ENCODE measurements at places on chromosomes 1 and 21.

- no peak for DNase-seq
Observed at GRCh38 chr1:246576709-246577032, 10.4 kb downstream of the CNST start.

DNA sequence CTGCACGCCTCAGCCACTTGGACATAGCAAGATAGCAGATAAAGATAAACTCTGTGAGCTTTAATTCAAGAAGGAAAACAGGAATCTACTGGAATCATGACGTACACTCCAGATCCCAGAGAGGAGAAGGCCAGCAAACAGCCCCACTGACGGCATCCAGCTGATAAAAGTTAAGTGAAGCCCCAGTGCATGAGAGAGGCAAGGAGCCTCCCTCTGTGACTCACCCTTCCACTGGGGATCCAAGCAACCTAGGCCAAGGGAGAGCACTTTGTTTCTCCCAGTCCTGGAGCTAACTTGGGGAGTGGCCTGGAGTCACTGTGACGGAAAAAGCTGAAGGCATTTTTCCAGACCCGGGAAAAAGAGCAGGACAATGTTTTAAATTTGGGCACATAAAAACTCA, 270.0 kb downstream of the AKT3 start:
- DNase-seq: no peak

DNA sequence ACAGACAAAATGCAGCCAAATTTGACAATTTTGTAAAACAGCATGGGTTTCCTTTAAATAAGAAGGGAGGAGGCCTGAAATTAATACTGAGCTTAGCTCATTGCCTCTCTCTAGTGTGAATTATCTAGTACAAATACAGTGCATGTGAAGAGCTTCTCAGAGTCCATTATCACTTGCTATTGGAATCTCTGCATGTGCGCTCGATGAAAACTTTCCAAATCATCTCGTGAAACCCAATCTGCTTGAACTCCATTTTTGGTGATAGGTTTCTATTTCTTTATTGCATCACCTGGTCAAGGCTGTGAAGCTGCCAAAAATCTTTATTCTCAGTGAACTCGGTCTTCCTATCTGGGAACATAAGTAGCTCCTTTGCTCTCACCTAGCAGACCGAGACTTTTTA, 49.5 kb upstream of the LYPLAL1 start:
- DNase-seq: peak; percentile 29

DNA sequence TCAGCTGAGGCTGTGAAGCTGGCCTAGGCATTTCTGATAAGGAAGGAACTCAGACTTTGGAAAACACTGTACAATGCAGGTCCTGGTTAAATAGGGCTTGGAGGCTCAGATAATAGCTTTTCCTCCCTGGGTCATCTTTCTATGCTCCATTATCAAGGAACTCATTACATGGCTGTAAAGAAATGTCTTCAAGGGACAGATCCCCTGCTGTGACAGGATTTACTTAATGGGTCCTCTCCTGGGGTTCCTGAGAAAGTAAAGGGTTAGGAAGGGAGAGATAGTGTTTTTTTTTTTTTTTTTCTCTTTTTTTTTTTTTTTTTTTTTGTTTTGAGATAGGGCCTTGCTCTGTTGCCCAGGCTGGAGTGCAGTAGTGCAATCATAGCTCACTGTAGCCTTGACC, 14.1 kb upstream of the SVBP start:
- no peak for DNase-seq

DNA sequence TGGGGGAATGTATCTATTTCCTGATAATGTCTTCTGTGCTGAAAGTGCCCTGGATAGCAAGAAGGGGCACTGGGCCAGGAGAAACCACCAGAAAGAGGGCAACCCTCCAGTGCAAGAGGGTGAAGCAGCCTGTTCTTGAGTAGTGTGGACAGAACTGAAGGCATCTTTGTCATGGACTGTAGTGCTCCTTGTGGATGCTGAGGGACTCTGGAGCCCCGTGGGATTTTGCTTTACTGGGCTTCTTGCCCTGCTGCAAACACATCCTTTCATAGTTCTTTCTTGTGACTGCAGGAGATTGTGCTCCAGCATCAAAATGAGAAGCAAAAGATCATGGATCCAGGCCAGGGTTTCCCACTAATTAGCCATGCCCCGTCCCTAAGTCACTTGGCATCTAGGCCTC, 300.6 kb downstream of the ZNF326 start:
- no peak for DNase-seq

DNA sequence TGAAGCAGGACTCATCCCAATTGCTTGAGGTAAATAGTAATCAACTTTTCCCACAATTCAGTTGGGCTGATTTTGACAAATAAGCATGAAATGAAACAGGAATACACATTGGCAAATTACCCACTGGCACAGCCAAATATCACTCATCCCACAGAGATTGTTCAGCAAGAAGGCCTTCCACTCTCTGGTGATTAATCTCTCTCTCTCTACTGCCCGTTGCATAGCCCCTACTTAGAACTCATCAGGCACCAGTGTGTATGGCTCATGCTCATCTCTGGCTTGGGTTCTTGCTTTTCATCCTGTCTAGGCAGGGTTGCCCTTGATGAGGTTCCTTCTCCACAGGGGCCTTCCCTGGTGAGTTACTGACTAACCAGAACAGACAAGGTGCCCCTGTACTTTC, 1.1 kb downstream of the BSDC1 start:
- DNase-seq: no peak

DNA sequence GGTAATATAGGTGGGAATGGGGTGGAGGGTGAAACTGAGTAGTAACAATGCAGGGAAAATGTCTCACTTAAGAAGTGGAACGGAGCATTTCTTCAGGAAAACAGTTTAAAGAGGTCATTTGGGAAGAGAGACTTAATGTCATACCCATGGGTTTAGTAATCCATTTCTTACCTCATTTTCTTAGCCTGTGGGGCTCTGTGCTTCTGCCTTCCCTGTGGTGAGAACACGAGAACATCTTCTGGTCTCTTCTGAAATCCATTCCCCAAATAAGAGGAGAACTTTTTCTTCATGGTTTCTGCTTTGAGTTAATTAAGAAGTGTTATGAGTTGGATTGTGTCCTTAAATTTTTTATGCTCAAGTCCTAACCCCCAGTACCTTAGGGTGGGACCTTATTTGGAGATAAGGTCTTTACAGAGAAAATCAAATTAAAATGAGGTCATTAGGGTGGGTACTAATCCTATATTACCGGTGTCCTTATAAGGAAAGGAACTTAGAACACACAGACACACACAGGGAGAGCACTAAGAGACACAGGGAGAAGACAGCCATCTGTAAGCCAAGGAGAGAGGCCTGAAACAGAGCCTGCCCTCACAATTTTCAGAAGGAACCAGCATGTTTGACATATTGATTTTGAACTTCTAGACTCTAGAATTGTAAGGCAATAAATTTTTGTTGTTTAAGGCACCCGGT, 5.4 kb downstream of the CCDC190 start:
- no peak for DNase-seq

- no peak for DNase-seq
Observed at GRCh38 chr1:221911714-221912113, 169.8 kb upstream of the DUSP10 start.

GRCh38 chr1:160544647-160545046, 21.6 kb upstream of the SLAMF6 start:
- DNase-seq: peak; percentile 21

GRCh38 chr1:2290171-2290578, 62.1 kb downstream of the SKI start:
- DNase-seq: no peak

DNA sequence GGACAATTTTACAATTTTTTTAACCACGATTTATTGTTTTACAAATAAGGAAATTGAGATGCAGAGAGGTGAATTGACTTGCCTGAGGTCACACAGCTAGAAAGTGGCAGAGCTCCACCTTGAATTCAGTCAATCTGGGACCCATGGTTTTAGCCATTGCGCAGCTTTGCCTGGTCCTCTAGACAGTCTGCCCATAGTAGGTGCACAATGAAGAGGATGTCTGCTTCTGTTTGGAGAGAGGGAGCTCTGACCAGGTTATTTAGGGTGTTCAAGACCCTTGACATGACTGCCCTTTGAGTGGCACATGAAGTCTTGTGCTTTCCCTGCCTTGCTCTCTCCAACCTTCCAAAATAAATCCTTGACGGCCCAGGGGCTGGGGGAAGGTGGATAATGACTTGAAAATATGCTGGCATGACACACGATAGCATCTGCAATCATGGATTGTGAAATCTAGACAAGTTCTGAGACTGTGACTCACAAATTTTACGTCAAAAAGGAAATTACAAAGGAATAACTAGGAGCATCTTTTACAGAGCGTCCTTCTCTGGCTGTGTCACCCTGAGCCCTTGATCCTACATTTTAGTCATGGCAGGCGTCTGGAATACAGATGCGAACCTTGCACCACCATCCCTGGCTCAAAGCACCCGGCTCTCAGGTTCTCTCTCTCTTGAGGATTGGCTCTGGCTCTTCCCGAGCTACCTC, 26.2 kb upstream of the ID3 start:
- DNase-seq: peak; percentile 93

DNA sequence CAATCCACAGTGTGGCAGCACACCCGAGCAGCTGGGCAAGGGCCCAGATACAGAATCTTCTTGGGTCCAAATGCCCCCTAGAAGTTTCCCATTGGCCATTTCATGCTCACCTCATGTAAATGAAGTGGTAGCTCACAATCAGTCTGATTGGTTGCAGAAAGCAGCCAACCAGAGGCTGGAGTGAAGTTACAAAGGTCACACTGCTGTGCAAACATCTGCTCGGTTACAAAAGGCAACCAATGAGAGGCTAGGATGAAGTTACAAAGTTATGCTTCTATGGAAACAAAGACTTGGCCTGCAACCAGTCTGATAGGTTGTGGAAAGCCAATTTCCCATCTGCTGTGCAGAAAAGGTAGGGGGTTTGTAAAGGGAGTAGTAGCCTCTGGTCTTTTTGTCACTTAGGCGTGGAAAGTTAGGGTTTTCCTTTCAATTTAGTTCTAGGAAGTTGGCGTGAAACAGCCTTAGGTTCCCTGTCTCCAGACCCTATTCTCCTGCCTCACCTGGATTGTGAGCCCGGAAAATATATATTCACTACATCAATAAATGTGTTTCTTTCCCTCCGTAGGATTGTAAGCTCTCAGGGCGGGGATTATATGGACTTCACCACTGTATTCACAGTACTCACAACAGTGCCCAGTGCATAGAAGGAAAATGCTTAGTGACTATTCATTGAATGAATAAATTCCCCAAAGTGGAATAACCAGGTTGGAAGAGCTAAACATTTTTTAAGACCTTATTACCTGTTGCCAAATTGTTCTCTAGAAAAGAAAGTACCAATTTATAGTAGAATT, 91.9 kb downstream of the URB2 start:
- DNase-seq: peak; percentile 18

DNA sequence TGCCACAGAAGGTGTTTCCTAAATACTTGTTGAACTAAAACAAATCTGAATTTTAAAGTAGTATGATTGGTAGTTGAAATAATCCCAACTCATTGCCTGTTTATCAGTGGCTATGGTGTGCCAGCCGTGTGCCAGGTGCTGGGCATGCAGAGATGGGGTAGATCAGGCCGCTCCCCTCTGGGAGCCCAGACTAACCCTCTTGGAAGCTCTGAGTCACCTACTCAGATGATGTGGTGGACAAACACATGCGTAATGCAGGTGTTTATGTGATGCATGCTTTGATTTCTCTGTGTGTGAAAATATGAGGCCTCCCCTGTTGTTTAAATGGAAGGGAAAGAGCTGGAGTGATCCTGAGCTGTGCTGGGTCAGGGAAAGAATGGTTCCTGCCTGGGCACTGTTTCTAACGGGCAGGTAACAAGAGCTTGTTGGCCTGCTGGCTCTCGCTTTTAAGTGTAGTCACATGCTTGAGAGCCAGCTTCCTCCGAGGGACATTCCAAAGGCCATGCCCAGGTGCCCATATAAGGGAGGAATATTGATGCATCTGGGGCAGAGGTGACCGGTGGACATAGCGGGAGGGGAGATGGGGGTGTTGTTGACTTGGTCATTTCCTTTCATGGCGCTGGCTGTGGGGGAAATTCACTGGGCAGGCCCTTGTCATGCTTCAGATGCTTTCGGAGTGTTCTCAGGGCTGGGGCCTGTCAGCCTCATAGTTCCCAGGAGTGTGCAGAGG, 10.2 kb downstream of the MFN2 start:
- no peak for DNase-seq

DNA sequence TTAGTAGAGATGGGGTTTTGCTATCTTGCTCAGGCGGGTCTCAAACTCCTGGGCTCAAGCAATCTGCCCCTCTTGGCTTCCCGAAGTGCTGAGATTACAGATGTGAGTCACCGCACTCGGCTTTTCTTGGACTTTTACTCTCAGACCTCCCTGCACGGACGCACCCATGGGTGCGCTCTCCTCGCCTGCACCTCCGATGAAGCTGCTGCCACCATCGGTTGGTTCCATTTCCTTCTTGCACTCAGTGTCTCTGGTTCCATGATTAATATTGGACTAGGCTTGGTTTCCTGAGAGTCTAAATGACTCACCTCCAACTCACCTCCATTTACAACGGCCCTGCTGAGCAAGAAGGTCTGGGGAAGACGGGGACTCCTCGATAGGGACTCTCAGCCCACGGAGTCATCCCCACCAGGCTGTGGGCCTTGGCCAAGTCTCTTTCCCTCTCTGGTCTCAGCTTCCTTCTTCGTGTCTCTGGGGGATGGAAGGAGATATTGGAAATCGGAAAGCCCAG, 6.7 kb upstream of the TNFRSF8 start:
- no peak for DNase-seq

DNA sequence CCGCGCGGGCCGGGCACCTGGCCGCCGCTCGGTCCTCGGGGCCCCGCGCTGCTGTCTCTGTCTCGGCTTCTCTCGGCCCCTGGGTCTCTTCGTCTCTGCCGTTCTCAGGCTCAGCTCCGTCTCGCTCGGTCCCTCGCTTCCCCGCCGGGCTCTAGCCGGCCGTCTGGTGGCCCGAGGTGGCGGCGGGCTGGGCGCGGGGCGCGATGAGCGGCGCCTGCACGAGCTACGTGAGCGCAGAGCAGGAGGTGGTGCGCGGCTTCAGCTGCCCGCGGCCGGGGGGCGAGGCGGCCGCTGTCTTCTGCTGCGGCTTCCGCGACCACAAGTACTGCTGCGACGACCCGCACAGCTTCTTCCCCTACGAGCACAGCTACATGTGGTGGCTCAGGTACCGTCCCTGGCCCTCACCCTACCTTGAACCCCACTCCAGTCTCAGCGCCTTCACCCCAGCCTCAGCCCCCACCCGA, 355 bp downstream of the SHISAL2A start:
- no peak for DNase-seq

DNA sequence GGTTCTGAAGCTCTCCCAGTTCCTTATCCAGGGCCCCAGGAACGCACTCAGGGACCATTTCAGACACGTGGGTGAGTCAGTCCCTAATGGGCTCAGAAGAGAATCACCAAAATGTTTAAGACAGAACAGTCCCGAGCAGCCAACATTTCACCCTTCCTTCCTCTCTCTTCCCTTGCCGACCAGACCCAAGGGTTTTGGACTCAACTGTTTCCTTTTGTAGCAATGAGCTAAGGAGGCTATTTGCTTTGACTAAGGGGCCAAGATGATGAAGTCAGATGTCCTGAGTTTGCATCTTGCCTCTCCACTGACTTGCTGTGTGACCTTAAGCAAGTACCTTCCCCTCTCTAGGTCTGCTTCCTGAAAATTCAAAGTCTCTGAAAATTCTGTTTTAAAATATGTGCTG, 472.3 kb upstream of the VAMP3 start:
- DNase-seq: no peak

- peak; percentile 62 for DNase-seq
Observed at GRCh38 chr1:164914208-164914607, 355.2 kb downstream of the PBX1 start.

All from NCI-H460 (cell line).